ENCODE measurements at places on chromosomes 7 and 10.

DNA sequence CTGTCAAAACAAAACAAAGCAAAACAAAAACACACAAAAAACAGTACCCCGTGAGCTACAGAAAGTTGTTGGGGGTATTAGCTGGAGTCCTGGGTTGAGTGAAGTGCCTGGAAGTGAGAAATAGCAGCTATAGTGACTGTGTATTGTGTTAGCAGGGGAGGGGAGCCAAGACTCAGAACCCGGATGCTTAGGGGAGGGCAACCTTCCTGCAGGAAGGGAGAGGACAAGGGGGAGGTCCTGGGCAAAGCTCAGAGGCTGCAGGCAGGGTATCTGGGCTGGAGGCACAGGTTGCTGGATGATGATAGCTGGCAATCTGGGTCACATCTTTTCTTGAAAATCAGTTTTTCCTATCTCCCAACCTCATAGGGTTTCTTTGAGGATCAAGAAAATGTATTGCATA is 75.8 kb upstream of the PARD3 start:
- no peak for DNase-seq

DNA sequence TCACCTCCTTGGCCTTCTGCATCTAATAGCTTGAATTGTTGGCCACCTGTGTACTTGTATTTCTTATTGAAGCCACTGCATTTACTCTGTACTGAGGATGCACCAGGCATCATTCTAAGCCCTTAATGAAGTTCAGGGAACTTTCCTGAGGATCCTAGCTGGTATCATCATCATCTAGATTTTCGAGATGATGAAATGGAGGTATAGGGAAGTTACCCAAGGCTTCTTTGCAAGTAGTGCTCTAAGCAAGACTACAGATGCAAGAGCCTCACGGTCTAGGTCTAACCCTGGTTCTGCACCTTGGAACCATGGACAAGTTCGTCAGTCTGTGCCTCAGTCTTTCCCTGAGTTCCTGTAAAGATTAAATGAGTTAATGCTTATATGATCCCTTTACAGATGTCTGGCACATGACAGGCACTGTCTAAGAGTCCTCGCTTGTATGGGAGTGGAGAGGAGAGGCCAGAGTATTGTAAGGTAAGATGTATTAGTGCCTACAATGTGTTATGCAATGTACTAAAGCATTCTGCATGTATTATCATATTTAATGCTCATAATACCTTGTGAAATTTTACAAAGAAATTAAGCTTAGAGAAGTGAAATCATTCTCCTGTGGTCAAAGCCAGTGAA is 145.1 kb downstream of the KCNMA1 start:
- no peak for DNase-seq

DNA sequence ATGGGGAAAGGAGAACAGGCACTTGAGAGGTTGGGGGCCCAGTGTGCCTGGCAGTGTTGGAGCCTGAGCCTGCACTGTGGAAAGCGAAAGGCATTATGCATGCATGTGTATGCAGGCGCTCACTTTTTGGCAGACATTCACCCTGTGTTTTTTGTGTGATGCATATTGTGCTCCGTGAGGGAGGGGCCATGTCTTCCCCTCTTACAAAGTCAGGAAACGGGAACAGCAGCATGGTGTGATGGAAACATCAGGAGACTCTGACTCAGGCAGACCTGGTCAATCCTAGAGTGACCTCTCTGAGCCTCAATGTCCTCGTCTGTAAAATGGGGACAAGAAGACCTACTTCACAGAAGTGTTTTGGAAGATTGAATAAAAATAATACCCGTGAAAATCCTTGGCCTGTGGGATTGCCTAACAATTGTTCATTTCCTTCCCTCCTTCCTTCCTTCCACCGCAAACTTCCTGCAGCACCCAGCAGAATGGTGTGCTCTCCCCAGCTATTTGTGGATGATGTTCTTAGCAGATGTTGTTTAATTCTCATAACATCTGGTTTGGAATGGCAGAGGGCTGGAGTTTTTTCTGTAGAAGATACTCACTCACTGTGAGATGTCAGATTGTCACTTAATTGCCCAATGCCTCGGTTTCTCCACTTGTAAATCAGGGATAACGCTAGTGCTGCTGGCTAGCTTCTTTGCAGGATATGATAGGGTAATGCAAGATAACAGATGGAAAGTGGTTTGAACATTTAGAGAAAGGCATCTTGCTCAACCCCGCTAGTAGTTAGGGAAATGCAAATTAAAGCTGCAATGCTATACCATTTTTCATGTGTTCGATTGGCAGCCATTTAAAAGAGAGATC is 39.8 kb downstream of the CDH23 start:
- DNase-seq: no peak

DNA sequence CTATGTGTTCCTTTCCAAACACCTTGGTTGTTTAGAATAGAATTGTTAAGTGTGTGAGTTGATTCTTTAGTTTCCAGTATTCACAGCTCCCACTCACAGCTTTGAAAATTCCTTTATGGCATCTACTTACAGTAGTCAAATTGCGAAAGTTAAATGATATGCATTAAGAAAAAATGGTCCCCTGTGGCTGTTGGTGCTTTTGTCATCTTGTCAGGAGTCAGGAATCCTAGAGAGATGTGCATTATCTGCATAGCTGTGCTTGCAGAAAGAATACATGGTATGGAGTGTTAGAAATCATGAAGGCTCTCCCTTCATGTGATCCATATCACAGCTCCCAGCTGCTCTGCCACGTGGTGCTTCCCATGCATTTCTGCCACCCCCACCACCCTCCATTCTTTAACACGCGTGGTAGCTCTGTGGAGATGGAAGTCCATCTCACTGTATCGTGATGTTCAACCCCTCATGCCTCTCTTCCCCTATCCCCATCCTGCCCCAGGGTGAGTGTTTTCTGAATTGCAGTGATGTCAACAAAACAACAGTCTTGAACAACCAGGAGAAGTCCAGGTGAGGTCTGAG is 29.2 kb upstream of the CTTNBP2 start:
- DNase-seq: no peak

GRCh38 chr10:15244635-15245197 is 76.2 kb upstream of the NMT2 start:
- no peak for DNase-seq

DNA sequence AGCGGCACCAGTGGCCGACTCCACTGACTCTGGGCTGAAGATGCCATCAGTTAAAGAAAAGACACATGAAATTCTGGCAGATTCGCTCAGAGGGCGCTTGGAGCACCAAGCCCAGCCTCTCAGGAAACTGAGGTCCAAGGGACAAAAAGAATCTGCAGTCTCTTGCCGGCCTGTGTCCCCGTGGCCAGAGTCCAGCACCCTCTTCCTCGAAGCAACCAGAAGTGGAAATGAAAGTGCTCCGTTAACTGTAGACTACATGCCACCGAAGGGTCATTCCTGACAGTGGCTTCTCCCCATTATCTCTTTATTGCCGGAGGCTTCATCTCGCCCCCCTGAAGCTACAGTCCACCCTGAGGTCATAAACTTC is 1.0 kb upstream of the CHST15 start:
- DNase-seq: no peak

- peak; percentile 38 for DNase-seq
Measured at GRCh38 chr10:3720228-3721019, 64.6 kb downstream of the KLF6 start.

GRCh38 chr7:76372984-76373833 is 14.4 kb upstream of the YWHAG start:
- DNase-seq: peak; percentile 60

- DNase-seq: peak; percentile 67
Measured at GRCh38 chr10:69318867-69319727, 40.8 kb downstream of the HK1 start.

- DNase-seq: no peak
Measured at GRCh38 chr7:130182990-130183389, 22.2 kb downstream of the TMEM209 start.

DNA sequence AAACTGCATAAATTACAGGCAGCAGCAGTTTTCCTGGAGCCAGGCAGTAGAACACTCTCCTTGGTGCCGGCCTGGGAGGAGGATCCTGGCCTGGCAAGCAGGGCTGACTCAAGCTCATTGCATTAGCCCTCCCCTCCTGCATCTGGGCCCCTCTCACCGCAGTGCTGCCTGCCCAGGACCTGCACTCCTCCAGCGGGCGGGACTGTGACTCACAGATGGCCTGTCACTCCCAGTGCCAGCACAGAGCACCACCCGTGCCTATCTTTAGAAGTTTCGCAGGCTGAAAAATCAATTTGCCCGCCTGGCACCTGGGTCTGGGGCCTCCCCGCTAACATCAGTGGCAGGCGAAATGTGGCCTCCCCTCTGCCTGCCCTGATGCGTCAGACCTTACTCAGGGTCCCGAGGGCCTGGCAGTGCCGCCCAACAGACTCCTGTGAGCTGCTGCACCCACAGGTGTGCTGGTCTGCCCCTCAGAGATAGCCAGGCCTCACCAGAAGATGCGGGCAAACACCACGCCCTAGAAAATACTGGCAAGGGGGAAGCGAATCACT is 123.8 kb downstream of the KCNMA1 start:
- peak; percentile 89 for DNase-seq

DNA sequence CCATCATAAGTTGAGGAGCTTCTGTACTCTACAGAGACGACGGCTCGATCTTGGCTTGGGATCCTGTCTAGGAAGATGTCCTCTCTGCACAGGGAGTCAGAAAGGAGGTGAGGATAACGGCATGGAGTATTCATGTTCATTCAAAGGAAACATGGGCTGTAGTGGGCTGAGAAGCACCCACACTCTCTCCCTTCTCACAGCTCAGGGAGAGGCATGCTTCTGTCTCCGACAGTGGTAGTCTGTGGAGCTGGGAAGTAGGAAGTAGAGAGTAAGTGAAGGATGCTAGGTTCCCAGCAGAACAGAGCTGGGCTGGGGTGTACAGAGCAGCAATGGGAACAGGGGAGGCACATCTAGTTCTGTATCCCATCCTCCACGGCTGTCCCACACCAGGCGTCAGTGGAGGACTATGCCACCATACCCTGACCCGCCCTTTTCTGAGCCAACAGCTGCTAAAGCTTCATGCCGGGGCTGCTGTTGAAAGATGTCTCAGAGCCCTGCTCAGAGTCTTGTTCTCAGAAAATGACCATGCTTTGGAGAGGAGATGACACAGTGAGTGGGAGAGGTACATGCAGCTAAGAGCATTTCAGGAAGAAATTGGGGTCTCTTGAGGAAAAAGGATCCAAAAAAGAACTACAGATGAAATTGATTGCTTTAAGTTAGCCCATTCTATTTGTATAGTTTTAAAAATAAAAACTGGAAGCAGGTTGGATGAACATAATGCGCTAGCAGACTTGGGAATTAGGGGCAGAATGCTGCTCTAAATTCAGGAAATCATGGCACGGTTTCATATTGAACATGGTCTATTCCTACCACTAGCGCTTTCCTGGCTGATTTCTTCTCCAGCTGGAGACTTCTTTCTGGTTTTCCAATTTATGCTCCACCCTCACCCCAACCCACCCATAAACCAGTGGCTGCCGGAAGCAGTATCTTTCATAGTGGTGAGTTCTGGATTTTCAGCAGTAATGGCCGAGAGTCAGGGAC is 138.6 kb downstream of the CHN2 start:
- DNase-seq: no peak

DNA sequence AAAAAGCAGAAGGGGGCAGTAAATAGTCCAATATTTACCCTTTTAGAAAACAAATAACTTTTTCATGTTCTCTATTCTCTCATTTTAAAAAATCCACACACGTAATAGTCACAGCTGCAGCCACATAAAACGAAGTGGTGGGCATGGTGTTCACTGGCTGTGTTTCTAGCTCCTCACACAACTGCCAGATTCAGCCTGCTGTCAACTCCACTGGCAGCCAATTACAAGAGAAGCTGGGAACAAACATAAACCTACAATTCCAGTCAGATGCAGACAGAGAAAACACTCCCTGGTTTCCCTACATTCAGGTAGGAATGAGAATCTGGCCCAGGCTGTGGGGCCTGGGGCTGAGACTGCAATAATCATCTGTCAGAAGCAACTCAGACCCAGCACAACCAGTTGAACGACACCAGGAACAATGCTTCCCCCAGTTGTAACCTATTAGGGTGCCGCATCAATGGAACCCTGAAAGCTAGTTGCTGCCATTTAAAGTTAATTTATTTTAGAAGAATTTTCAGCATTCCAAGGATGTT is 29.1 kb downstream of the ERCC6 start:
- DNase-seq: no peak

DNA sequence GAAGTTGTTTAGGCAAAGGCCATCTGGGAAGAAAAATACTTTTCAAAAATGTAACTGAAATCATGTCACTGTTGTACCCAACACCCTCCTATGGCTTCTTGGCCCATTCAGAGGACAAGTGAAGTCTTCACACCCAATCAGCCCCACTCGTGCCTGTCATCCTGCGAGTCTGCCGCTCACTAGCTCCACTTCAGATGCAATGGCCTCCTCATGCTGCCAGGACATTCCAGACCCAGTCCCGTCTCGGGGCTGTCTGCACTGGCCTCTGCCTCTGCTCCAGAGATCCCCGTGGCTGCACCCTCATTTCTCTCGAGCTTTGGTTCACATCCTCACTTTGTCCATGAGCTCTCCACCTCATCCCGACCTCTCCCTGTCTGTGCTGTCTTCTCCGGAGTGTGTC is 227.1 kb downstream of the KCNMA1 start:
- DNase-seq: no peak

GRCh38 chr7:21099432-21099831 is 312.7 kb upstream of the SP8 start:
- DNase-seq: no peak

DNA sequence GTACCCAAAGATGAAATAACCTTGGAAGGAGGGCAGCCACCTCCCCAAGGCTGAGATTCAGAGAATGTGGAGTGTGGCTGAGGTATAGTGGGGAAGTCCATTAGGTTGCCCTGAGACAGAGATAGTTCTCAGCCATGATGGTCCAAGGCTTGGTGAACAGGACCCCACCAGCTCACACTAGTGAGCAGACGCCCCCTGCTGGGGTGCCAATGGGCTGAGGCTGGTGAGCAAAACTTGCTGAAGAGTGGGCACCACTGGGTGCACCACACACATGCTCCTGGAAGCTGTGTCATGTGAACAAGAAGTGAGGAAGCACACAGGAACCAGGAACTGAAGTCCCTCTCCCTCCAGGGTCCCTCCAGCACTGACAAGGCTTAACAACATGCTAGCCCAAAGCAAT is 8.9 kb downstream of the FBXL13 start:
- DNase-seq: peak; percentile 46

DNA sequence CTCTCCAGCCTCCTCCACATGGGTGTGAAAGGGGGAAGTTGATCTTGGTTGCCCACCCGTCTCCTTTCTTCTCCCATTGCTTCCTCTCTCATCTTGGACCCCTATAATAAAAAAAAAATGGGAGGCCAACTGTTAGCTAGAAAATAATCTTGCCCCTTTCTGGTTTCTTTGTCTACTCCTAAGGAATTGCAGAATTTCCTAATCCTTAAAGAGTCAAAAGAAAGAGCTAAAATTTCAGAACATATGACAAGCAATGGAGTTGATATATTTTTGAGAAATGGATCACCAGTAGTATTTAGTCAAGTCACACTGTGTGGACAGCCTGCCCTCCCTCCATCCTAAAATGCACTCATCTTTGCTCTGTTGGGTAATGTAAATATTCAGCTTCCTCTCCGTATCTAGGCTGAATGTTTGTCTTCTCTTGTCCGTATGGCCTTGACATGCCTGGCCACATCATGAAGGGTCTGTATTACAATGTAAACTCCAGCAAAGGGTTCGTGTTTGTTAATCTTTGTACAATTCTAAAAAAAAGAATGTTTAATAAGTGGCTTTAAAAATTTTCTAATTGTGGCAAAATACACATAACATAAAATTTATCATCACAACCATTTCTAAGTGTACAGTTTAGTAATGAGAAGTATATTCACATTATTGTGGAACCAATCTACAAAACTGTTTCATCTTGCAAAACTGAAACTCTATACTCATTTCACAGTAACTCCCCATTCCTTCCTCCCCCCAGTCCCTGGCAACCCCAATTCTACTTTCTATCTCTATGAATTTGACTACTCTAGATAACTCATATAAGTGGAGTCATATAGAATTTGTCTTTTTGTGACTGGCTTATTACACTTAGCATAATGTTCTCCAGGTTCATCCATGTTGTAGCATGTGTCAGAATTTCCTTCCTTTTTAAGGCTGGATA is 71.5 kb downstream of the ZNF92 start:
- DNase-seq: no peak

Data from fibroblast of skin of scalp (primary cell).